NB4 (cell line): ENCODE measurements at places on chromosomes 6 and 20.

- peak; percentile 76 for DNase-seq
Observed at GRCh38 chr6:150072201-150072600, 3.3 kb upstream of the ULBP3 start.

- no peak for DNase-seq
Observed at GRCh38 chr6:41670703-41671360, 32.6 kb downstream of the MDFI start.

- no peak for DNase-seq
Observed at GRCh38 chr20:8536262-8536618, 404.2 kb downstream of the PLCB1 start.

DNA sequence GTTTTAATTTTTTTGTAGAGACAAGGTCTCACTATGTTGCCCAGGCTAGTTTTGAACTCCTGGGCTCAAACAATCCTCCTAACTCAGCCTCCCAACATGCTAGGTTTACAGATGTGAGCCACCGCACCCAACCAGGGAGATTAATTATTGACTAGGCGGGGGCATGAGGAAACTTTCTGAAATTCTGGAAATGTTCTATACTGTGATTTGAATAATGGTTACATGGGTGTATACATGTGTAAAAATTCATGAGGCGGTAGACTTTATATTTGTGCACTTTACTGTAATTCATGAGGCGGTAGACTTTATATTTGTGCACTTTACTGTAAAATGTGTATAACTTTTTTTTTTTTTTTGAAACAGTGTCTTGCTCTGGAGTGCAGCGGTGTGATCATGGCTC lies 147.2 kb downstream of the GRM4 start:
- DNase-seq = no peak

DNA sequence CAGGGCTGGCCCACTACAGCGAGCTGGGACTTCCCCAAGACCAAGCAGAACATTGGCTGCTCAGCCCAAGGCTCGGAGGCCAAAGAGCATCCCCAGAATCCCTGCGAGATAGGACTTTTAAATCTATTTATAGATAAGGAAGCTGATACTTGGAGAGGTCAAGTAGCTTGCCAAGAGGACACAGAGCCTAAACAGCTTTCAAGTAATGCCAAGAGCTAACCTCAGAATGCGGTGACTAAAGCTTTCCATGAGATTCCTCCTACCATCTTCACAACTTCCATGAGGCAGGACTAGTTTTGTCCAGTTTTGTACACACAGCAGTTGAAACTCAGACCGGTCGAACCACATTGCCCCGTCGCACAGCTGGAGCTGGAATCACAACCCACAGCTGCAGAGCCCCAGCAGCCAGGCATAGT lies 168.1 kb upstream of the TOP1 start:
- DNase-seq = no peak

DNA sequence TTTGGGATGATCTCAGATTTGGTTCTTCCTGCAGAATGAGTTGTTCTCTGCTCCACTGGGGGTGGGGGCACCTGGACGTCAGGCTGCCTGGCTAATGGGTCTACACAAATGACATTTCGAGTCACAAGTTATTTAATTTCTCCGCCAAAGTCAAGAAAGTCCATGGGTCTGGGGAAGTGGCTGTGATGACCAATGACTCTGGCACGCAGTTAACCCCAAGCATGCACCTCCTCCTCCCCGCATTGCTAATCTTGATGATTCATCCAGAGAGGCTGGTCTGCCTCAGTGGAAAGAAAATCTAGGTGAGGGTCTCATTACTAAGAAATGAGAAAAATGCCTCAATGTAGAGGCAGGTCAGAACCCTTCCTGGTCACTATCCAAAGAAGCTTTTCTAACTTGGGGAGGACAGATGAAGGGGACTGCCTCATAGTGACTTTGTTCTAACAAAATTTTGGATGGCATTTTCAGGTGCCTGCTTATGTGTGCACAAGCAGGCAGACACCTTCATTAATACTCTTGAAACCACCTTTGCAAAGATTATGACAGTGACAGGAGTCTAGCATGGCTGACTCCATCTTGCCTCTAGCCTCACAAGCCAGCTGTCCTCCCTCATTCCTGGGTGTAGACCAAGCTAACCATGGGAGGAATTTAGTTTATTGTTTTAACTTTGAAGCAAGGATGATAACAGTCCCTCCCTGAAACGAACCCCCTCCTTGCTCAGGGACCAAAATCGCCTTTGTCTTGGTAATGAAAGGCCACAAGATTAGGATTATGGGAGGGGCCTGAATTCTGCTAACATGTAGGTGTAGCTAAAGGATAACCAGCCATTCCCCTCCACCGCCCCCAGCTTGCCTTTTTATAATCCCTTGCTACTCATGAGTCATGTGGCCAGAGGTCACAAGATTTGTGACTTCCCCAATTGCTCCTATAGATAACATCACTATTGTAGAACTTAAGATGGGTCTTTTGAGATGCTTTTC lies 98.6 kb upstream of the MRPS10 start:
- DNase-seq = peak; percentile 90
